ENCODE measurements at places on chromosomes 12 and 14. TPM values are rescaled to one million over a fixed set of nuclear protein-coding genes. Genes with fewer than 3 reads are reported as not detected.

ARHGEF40 gene
- 33.3 TPM for total RNA-seq

C14orf39 gene
- total RNA-seq, result 0.29 TPM

ETNK1 gene
- total RNA-seq, result 42.1 TPM

KRT72 gene
- not detected for total RNA-seq

TMEM30B gene
- total RNA-seq, result 1.1 TPM

RNU4-1 gene
- under 0.01 TPM for total RNA-seq

GRCh38 chr14:29735459-29735858, 192.2 kb downstream of the PRKD1 start:
- DNase-seq, result no peak

DNA sequence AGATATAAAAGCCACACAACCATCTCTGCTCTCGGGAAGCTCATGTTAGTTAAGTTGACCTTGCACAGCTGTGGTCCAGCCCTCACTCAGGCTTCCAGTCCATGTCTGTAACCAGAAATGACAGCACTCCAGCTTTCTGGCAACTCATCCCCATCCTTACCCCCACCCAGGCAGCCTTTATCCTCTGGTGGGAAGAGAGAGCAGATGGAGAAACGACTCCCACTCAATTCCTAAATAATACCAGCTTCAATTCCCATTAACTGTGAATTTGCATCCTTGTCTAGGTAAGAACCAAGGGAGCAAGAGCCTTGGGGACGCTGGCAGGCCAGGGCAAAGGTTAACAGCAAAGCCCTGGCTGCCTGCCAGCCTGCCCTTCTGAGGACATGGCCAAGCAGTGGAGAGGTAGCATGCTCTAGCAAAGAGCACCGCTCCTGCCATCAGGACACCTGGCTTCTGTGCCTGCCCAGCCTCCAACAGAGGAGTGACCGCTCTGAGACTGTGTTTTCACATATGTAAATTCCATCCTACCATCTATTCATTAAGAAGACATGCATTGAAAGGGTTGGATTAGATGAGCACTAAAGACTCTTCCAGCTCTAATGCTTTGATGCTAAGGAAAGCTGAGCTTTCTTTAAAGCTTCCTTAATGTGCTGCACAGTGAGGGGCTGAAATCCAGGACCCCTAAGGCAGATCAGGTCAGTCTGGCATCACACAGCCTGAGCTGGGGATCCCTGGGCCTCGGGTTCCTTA, 236.1 kb downstream of the GRIN2B start:
- no peak for DNase-seq

DNA sequence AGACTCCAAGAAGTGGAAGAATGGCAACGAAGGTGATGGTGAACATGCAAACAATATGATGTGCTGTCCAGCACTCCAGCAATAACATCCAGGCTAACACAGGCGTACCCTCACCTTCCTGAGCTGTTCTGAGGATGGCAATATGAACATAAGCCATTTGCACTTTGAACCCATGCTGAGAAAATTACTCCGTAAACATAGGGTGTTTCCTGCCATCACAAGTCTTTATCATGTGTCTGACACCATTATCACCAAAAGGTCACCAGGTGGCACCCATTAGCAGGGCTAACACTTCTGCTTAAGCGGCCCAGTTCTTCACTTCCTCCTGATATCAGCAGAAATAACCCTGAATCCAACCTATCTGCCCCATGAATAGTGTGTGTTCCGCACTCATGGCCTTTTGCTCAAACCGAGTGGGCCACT, 482.8 kb downstream of the MED13L start:
- no peak for DNase-seq

DNA sequence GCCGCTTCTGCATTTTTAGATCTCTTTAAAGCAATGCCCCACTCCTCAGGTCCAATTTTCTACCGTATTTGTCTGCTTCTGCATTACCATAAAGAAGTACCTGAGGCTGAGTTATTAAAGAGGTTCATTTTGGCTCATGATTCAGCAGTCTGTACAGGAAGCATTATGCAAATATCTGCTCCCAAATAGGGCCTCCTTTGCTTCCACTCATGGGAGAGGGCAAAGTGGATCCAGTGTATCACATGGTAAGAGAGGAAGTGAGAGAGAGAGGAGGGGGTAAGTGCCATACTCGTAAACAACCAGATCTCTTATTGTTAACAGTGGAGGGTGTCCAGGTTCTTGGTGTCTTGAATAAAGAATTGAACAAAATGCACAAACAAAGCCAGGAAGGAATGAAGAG, 316.1 kb upstream of the SEL1L start:
- no peak for DNase-seq

DNA sequence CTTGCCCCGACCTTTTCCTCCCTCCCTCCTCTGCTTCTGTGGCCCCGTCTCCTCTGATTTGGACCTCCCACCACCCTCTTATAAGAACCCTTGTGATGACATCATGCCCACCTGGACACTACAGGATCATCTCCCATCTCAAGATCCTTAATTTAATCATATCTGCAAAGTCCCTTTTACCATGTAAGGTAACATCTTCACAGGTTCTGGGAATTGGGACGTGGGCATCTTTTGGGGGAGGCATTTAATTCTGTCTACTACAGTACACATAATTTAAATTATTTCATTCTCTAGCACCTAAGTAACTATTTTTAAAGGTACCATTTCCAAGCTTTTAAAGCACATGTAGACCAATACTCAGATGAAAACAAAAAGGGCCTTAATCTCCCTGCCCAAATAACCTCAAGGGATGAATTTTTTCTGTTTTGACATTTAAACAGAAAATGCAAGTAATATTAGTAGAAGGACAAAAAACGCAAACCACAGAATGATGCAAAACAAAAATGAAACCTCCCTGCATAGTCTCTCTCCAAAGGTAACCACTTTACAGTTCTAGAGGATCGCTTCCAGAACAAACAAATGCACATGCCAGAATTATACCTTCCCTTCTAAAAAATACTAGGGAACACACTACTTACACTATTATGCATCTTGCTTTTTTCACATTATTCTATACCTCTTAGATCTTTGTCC, 222.1 kb downstream of the AACS start:
- no peak for DNase-seq

GRCh38 chr12:67025543-67026114, 243.5 kb upstream of the CAND1 start:
- DNase-seq, result no peak

GRCh38 chr12:95411466-95411865, 62.5 kb upstream of the METAP2 start:
- DNase-seq, result no peak

DNA sequence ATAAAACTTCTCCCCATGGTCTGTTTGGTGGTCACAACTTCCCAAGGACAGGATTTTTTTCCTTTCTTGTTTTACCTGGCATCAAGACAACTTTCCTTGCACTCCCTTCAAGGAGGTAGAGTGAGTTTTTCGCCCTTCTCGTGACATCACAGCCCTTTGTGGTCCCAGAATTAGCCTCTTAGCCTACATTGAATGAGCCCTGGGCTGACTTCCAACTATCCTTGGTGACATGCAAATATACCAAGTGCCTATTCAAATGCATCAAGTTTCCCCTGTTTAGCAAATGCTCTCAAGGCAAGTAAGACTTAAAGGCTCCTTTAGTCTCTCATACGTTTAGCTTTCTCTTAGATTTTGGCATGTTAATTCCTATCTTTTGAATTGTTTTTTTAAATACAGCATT, 36.6 kb downstream of the TC2N start:
- no peak for DNase-seq

- no peak for DNase-seq
These were observed 436.1 kb downstream of the TMEM132D start for GRCh38 chr12:129467726-129468125.

- no peak for DNase-seq
These were observed 145.3 kb upstream of the DCN start for GRCh38 chr12:91327889-91328288.

DNA sequence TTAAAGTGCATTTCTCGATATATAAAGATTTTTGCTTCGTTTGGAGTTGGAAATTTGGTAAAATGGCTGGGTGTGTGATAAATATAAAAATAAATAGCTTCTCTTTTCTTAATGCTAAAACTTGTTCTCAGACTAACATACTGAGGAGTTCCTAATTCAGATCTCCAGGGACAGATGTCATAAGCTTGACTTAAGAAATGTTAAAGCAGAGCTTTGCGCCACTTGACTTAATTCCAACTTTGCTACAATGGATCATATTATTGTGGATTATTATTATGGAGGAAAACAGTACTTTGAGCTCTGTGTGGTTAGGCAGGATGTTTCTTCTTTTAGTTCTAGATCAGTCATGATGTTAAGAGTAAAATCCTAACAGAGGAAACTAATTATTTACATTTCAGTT, 33.8 kb downstream of the GNG2 start:
- no peak for DNase-seq

- DNase-seq, result no peak
These were observed 101.4 kb upstream of the BBS10 start for GRCh38 chr12:76449583-76449982.
